ENCODE measurements at places on chromosomes 3 and 15. TPM values are rescaled to one million over a fixed set of nuclear protein-coding genes. Genes with fewer than 3 reads are reported as not detected.

DNA sequence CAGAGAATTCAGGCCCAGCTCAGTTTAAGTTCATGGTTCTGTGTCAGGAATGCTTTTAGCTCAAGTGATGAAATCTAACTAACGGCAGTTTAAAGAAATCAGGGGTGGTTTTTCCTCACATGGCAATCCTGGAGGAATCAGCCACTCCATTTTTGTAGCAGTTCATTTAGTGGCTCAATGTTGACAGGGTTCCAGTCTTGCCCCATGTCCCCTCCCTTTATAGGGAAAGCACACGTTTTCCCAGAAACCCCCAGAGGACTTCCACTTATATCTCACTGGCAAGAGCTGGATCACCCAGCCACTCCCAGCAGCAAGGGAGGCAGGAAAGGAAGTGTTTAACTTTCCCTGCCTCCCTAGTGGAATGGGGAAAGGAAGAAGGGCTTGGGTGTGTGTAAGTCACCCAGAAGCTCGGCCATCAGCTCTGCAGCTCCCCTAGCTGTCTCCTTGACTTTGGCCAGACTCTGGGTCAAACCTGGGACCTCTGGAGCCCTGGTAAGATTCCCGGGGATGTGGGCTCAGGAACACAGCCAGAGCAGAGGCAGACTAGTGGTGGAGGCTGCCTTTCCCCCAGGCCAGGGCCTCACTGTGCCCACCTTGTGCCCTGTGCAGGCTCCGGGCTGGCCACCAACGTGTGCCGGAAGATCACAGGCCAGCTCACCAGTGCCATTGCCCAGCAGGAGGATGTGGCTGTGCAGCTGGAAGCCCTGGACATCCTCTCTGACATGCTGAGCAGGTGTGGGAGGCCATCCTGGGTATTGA, 11.3 kb downstream of the CAND2 start:
- DNase-seq, result no peak

DNA sequence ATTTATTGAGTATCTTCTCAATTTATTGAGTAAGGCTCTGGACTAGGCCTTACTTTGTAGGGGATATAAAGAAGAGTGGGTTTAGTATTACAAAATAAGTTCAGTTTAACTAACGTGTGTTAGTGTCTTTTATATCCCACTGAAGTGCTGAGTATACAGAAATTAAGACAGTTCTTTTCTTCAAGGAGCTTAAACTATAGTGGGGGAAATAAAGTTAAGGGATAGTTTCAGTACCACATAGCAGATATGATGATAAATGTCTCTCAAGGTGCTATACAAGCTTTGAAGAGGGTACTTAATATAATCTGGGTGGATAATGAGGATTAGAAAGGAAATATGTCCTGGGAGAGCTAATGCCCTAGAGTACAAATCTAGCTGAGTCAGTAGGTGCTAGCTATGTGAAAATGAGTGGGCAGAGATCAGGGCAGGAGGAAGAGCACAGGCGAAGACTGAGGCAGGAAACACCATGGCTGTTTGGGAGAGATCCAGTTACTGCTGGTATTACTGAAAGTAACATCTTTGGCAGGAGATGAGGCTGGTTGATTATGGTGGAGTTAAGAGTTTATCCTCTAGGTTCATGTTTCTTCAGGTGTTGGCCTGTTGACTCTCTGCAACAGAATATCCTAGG, 46.0 kb downstream of the TEX9 start:
- no peak for DNase-seq

DNA sequence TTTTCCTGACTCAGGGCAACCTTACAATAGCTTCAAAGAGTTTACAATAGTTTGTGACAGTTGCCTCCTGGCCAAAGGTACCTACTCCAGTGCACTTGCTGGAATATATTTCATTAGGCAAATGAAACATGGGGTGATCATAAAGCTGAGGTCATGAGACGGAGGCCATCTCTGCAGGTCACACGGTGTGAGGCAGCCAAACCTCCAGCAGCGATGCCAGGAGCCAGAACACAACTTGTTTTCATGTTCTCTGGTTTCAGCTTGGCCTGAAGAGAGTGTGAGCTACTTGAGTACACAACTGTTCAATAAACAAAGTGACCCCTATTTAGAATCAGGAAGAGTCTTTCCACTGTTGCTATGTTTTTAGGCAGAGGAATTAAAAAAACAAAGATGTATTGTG, 42.7 kb upstream of the PYGO1 start:
- no peak for DNase-seq

- DNase-seq, result no peak
Observed at GRCh38 chr15:35019404-35020327, 31.6 kb upstream of the ZNF770 start.

DNA sequence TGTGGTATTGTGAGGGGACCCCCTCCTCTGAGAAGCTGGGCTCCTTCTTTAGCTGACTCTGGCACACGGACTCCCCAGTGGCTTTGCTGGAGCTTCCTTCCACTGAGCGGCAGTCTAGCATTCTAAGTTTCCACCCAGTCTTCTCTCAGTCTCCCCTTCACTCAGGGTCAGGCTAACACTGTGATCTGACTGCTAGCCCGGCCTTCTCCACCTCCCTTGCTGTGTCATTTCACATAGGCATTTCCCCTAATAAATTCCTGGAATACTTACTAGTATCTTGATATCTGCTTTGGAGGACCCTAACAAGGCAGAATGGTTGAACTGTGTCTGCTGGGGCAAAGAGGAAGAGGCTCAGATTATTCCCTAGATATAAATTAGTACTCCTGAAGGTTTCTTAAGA, 106.2 kb upstream of the THBS1 start:
- no peak for DNase-seq

- no peak for DNase-seq
Observed at GRCh38 chr3:116483135-116483534, 37.8 kb upstream of the LSAMP start.

- DNase-seq, result no peak
Observed at GRCh38 chr3:11555881-11556633, 87.7 kb downstream of the VGLL4 start.

DNA sequence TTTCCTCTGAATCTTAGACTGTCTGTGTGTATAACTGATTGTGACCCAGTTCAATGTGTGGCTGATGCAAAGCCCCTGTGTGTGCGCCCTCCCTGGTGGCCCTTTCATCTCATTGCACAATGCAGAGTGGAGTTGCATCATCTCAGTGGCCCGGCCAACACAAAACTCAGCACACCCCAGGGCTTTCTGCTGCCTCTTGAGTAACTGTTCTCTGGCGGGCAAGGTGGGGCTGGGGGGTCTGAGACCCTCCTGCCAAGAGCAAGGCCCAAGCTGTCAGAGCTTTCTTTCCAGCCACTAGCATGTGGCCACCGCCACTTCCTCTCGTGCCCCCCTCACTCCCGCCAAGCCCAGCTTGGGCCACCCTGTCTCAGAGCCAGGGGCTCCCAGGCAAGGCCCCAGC, 80.7 kb upstream of the ALDH1L1 start:
- peak; percentile 28 for DNase-seq

GABRB3 gene
- 16.2 TPM for total RNA-seq

SAXO2 gene
- total RNA-seq, result 22.1 TPM

NUP210 gene
- total RNA-seq, result 44.0 TPM

FAM240A gene
- not detected for total RNA-seq

TRH gene
- total RNA-seq, result 2.1 TPM

TRAIP gene
- total RNA-seq, result 15.8 TPM

RLBP1 gene
- total RNA-seq, result 0.31 TPM

CPA3 gene
- 6.4 TPM for total RNA-seq
